ENCODE measurements at places on chromosomes 5 and 9.

DNA sequence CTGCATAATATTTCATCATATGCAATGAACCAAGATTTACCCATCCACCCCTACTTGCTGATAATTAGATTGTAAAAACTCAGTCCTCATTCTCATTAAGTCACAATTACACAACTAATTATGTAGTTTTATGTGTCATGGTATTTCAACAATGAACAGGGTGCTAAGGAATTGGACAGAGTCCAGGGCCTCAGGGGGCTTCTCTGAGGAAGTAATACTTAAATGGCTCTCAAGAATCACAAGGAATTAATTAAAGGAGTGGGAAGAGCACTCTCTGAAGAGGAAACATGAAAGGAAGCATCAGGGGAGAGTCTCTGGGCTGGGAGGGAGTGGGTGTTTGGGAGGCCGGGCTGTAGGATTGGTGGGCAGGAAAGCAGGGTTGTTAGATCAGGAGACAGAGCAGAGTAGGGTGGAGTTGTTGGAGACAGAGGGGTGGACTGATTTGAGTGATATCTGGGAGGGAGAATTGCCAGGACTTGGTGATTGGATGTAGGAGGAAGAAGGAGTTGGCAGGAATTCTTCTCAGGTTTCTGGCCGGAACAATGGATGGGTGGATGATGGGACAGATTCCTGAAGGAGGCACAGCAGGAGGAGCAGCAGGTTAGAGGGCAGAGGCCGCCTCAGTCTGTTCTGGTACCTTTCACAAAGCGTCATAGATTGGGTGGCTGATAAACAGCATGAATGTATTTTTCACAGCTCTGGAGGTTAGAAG, 23.0 kb upstream of the NSG2 start:
- DNase-seq: no peak

DNA sequence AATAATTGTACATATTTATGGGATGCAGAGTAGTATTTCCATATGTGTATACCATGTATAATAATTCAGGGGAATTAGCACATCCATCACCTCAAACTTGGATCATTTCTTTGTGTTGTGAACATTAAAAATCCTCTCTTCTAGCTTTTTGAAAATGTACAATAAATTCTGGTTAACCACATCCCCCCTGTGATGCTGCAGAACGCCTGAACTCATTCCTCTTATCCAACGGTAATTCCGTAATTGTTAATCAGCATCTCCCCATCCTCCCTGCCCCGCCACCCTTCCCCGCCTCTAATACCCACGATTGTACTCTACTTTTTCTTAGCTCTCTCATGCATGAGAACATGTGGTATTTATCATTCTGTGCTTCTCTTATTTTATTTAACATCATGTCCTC, 127.7 kb upstream of the ANKRD55 start:
- no peak for DNase-seq

- DNase-seq: no peak
These were observed 12.1 kb downstream of the ARHGEF37 start for GRCh38 chr5:149593370-149593769.

- DNase-seq: no peak
These were observed 114.0 kb downstream of the ADAMTSL1 start for GRCh38 chr9:18588002-18588401.

DNA sequence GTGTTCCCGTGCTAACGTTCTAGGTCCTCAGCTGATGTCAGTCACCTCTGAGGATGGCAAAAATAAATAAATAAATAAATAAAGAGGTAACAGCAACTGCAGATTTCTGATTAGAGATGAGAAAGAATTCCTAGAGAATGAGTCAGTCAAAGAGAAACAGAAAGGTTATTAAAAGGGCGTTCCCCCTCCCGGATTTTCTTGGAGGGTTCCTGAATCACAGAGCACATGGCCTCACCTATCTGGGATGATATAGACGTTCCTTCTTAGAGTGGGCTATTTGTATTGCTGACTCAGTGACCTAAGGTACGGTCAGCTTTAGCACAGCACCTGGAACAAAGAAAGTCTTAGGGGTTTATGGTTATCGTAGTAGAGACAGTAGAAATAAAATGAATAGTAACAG, 30.6 kb downstream of the HTR4 start:
- no peak for DNase-seq

- DNase-seq: no peak
These were observed 144.8 kb downstream of the GADD45G start for GRCh38 chr9:89749500-89750116.

GRCh38 chr5:8892926-8893325, 652.9 kb downstream of the SEMA5A start:
- DNase-seq: no peak

DNA sequence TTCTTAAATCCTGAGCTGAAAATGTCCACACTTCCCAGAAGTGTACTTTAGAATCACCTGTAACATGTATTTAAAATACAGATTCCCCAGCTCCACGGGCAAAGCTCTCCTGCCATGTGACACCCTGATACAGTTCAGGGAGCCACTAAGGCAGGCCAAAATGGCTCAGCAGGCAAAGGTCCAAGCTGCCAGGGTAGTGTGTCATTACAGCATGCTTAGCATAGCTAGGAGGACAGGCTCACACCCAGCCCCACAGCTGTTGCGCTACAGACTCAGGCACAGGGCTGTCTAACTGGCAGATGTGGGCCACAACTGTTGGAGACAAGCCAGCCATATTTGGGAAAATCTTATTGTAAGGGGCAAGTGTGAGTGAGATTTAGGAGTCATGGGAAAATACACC, 73.0 kb downstream of the C9orf85 start:
- DNase-seq: peak; percentile 25

DNA sequence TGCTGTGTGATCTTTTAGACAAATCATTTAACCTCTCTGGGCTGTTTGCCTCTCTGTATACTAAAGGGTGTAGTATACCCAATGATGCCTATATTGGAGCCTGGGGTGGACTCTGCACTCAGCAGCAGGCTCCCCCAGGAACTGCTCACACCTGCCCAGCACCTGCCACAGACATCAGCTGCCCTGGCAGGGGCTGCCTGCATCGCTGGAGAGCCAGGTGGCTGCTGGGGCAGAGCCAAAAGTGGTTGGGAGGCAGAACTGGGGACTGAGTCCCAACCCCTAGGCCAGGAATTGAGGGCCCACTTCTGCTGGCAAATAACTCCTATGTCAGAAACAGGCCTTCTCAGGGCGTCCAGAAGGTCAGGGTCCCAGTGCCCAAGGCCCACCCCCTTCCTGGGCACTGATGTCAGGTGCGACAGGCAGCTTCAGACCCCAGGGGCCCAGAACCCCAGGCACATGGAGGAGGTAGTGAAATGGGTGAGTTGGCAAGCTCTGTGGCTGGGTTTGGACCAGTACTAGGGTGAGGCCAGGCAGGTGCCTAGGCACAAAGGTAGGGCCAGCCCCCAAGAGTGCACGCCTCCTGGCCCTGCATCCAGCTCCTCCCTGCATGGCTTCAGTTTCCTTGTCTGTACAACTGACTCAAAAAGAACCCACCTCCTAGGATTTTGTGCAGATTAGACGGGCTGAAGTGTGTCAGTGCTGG, 5.8 kb downstream of the UNC5A start:
- DNase-seq: no peak

- peak; percentile 8 for DNase-seq
These were observed 988 bp downstream of the GFM2 start for GRCh38 chr5:74765929-74766328.

- DNase-seq: no peak
These were observed 939.7 kb downstream of the NR2F1-AS1 start for GRCh38 chr5:92641031-92641962.

- DNase-seq: no peak
These were observed 493.7 kb upstream of the SGCD start for GRCh38 chr5:155833287-155833686.

- DNase-seq: no peak
These were observed 277.6 kb upstream of the TRPC7 start for GRCh38 chr5:136642976-136643375.

DNA sequence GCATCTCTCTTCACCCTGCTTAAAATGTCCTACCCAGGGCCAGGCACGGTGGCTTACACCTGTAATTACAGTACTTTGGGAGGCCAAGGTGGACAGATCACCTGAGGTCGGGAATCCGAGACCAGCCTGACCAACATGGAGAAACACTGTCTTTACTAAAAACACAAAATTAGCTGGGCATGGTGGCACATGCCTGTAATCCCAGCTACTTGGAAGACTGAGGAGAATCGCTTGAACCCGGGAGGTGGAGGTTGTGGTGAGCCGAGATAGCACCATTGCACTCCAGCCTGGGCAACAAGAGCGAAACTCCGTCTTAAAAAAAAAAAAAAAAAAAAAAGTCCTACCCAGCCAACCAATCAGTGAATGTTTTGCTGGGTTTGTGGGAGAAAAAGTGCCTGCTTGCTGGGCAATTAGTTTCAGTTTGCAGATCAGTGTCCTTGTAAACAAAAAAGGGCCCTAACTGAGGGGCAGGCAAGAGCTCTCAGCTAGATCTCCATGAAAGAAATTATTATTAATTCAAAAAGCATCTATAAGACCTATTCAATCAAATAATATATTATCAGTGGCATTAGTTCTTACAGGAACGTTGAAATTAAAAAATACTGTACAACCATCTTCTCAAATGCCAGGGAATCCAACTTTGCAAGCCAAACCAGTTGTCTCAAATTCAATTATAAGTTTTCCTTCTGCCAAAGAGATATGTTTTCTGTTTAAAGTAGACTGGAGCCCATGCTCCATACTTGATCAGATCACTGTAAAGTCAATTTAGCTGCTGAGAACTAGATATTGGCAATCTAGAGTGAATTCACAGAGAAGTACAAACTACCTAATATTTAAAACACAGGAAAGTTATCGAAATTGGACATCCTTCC, 3.9 kb downstream of the MEGF9 start:
- DNase-seq: peak; percentile 16

- peak; percentile 33 for DNase-seq
These were observed 13.5 kb upstream of the ANKRD18B start for GRCh38 chr9:33510262-33511183.

- DNase-seq: no peak
These were observed 209.6 kb downstream of the FBN2 start for GRCh38 chr5:128328446-128328845.

GRCh38 chr9:109791003-109791677, 11.1 kb downstream of the PALM2AKAP2 start:
- DNase-seq: no peak

DNA sequence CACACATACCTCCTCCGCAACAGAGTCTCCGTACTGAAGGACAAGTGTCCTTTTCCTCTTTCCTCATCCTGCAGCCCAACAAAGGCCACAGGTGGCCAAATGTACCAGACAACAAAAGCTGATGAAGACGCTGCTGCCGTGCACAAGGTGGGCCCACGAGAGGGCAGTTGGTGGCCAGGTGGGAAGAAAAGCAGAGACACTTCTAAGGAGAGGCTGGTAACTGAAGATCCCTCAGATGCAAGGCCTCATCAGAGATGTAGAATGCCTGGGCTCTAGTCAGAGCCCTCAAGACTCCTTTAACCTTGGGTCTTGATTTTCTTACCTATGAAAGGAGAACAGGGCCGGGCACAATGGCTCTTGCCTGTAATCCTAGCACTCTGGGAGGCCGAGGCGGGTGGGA, 75.7 kb downstream of the NRG2 start:
- no peak for DNase-seq

DNA sequence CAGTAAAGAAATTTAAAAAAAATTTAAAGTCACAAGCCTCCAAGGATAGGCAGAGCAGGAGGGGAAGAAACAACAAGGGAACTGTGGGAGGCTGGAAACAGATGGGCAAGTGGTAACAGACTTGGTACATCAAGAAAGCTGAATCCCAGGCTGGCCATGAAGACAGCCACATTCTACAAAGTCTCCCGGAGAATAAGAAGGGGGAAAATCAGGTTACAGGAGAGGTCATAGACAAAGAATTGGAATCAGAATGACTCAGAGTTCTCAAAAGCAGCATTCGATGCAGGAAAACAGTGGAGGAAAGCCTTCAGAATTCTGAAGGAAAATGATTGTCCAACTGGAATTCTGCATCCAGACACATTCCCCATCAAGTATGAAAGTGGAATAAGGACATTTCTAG, 129.7 kb downstream of the ADAMTS2 start:
- no peak for DNase-seq

DNA sequence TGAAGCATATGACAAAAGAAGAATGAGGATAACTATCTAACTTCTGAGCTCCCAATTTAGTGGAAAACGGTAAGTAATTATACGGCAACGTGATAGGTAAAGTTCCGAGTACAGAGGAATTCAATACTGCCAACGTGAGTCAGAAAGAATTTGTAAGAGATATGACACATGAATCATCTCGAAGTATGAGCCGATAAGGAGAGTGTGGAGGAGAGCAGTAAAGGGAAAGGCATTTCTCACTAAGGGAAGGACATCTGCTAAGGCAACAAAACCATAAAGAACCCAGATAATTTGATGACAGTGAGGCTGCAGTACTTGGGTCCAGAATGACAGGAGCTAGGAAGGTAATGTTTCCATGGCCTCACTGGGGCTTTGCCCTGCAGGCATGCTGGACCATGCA, 11.0 kb downstream of the MPDZ start:
- DNase-seq: no peak

GRCh38 chr9:34520505-34521385, 2.0 kb downstream of the ENHO start:
- no peak for DNase-seq

GRCh38 chr5:137516251-137516797, 17.2 kb upstream of the SPOCK1 start:
- no peak for DNase-seq

DNA sequence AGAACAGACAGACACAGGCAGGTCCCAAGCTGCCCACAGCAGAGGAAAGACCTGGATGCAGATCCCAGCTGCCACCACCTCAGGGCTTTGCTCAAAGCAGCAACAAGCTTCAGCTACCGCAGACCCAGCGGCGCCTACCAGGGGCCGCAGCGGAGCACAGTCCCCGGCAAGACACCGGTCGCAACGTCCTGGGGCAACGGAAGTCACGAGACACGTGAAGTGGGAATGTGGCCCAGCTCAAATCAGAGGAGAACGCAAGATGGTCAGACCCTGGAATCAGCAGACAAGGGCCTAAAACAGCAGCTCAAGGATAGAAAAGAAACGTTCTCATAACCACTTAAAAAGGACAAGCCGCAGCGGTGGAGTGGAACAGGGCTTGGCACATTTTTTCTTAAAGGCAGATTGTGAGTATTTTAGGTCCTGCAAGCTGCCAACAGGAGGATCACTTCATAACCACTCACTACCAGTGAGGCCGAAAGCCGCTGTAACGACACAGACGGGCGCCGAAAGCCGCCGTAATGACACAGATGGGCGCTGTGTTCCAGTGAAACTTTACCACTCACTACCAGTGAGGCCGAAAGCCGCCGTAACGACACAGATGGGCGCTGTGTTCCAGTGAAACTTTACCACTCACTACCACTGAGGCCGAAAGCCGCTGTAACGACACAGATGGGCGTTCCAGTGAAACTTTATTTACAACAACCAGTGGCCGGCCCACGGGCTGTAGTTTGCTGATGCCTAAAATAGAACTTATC, 21.7 kb downstream of the SLC9A3 start:
- DNase-seq: no peak

- DNase-seq: no peak
These were observed 6.7 kb upstream of the CDH6 start for GRCh38 chr5:31186672-31187267.

DNA sequence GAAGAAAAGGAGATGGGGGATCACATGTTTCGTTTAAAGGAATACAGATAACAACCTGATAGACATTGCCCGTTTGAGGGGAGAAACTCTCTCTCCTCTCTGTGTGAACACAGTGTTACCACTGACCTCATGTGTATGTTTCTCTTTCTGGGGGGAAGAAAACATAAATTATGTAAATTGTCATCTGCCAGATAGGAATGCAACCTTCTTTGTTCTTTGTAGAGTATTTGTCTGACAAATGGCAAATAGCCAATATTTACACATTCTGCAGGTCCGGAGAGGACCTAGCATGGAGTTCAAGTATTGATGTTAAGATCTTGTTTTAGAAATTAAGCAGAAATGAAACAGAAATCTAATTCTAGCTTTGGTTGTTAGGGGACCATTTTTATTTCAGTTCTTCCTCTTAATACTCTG, 276.3 kb downstream of the SAXO1 start:
- DNase-seq: no peak
